Activated CD8-positive, alpha-beta memory T cell treated with anti-CD3 and anti-CD28 coated beads for 4 hours (primary cell): ENCODE measurements at places on chromosomes 7 and 10.

DNA sequence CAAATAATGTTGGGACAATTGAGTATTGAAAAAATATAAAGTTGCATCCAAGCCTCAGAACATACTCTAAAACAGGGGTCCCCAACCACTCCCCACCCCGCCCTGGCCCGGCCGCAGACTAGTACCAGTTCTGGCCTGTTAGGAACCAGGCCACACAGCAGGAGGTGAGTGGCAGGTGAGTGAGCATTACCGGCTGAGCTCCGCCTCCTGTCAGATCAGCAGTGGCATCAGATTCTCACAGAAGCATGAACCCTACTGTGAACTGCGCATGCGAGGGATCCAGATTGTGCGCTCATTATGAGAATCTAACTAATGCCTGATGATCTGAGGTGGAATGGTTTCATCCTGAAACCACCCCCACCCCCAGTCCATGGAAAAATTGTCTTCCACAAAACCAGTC lies 19.4 kb downstream of the HIPK2 start:
- no peak for DNase-seq

GRCh38 chr10:94172332-94172731 lies 178.6 kb downstream of the PLCE1 start:
- no peak for DNase-seq

GRCh38 chr10:114304571-114305421 lies 65.7 kb downstream of the VWA2 start:
- DNase-seq = peak; percentile 14

- no peak for DNase-seq
Measured at GRCh38 chr10:80472234-80473095, 18.4 kb downstream of the TSPAN14 start.

DNA sequence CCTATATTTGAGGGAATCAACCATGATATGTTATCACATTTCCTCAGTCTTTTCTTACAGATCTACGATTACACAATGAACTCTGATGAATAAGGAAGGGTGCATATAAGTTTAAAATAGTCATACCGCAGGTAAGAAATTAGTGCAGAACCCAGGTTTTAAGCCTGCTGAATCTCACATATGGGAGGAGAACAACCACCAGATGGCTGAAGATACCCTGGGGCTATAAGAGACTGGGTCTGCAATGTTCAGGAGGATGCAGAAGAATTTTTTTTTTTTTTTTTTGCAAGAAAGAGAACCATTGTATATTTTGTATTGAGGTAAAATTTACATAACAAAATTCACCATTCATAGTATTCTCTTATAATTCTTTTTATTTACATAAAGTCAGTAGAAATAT lies 372.3 kb upstream of the MYO3A start:
- no peak for DNase-seq

DNA sequence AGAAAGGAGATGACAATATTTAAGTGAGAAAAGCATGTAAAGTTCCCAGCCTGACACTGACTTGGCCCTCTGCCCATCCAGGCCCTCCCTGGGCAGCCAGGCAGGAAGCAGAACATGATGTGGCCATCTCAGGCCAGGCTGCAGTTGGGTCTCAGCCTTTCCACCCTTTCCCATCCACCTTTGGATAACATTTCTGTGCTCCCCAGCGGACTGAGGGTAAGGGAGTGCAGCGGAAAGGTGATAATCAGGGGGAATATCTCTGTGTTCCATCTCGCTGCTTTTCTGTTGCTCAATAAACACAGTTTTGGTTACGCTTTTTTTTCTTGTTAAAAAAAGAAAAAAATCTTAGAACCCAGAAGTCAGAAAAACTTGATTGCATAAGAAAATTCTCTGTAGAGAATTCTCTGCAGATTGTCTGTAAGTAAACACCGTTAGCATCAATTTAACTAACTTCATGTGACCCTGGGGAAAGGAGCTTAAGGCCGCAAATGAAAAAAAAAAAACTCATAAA lies 37.2 kb upstream of the TARP start:
- DNase-seq = no peak

DNA sequence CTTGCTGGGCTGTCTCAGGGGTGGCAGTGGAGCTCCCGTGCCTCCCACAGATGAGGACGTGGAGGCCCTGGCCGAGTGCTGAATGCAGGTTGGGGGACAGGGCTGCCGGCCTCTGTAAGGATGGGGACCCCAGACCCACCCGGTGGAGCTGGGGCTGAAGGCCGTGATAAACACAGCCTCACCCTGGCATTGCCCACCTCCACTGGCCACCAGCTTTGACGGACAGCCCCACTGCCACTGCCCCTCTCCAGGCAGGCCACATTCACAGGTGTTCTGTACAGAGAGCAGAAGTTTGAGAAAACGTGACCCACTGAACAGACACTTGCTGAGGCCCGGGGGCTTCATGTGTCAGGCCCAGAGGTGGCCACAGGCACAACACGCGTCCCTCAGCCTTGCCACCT lies 126.2 kb downstream of the LHPP start:
- DNase-seq = no peak

DNA sequence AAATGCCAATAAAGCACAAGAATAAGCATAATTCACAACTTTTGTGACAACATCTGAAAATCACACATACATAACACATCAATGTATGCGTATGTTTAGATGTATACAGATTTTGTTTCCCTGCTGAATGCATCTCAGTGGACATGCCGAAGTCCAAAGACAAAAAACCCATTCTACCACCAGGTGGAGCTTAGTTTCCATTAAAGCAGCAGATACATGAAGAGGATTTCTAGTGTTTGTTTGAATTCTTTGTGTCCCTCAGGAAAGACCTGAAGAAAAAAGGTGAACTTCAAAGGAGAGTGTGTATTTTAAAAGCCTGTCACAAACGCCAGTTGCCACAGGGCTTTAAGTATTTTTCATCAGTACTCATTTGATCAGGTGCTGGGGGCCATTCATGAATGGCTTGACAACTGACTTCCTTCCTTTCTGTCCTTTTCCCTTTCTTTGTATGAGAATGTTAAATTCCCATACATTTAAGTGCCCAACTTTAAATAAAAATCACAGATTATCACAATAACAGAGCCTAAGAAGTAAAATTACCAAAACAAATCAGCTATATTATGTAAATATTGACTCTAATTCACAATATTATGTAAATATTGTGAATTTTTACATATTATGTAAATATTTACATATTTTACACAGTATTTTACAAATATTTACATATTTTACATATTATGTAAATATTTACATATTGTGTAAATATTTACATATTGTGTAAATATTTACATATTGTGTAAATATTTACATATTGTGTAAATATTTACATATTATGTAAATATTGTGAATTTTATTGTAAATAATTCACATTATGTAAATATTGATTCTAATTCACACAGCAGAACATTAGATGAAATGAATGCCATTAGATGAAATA lies 343.0 kb downstream of the CRPPA start:
- DNase-seq = no peak

GRCh38 chr7:107972075-107972482 lies 30.9 kb downstream of the LAMB1 start:
- DNase-seq = no peak

GRCh38 chr10:21509341-21510240 lies 15.9 kb downstream of the SKIDA1 start:
- DNase-seq = no peak

DNA sequence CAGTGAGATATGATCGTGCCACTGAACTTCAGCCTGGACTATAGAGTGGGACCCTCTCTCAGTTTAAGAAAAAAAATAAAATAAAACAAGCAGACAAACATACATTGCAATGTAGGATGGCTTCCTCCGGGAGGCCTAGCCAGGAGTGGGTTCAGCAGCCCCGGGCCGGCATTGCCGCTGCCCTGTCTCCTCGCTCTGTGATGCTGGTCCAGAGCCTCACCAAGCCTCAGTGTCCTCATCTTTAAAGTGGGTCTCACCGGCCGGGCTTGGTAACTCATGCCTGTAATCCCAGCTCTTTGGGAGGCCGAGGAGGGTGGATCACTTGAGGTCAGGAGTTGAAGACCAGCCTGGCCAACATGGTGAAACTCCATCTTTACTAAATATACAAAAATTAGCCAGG lies 71.6 kb downstream of the PTPRE start:
- DNase-seq = no peak

GRCh38 chr7:111638078-111638477 lies 75.8 kb upstream of the IMMP2L start:
- DNase-seq = no peak

DNA sequence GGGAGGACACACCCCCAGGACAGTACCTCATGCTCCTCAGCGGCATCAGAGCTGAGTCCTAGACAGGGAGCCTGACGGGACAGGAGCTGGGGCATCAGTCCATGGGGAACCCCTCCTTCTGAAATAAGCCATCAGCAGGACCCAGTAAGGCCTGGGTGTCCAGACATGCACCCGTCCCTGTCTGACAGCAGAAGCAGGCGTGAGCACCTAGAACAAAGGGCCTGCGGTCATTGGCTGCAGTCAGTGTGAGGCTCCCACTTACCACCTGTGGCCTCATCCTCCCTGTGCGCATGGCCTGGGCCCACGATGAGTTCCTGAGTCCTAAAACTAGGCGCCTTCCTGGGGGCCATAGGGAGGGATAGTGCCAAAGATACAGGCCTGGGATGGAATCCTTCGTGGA lies 484.7 kb downstream of the PTPRN2 start:
- DNase-seq = no peak

GRCh38 chr10:13056456-13057077 lies 43.4 kb upstream of the OPTN start:
- DNase-seq = no peak

GRCh38 chr7:121994625-121995410 lies 121.9 kb downstream of the PTPRZ1 start:
- no peak for DNase-seq

GRCh38 chr7:36161996-36162395 lies 8.9 kb downstream of the EEPD1 start:
- no peak for DNase-seq
